ENCODE measurements at places on chromosomes 2 and 18.

- no peak for DNase-seq
Measured at GRCh38 chr2:69936906-69937305, 22.0 kb downstream of the MXD1 start.

DNA sequence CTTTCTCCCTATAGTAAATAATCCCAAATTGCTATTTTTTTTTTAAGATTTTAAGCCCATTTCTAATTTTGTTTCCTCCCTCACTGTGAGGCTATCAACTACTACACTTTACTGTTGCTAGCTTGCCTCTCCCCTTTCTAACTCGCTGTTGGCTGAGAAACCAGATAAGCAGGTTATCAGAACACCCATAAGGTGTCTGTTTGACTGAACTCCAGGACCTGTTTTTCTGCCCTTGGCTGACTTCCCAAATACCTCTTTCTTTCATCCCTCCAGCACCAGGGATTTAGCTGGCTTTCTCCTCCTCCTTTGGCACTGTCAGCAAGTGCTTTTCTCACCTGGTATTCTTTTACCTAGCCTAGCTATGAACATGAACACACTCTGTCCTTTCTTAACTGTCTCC, 11.1 kb downstream of the TRAK2 start:
- no peak for DNase-seq

DNA sequence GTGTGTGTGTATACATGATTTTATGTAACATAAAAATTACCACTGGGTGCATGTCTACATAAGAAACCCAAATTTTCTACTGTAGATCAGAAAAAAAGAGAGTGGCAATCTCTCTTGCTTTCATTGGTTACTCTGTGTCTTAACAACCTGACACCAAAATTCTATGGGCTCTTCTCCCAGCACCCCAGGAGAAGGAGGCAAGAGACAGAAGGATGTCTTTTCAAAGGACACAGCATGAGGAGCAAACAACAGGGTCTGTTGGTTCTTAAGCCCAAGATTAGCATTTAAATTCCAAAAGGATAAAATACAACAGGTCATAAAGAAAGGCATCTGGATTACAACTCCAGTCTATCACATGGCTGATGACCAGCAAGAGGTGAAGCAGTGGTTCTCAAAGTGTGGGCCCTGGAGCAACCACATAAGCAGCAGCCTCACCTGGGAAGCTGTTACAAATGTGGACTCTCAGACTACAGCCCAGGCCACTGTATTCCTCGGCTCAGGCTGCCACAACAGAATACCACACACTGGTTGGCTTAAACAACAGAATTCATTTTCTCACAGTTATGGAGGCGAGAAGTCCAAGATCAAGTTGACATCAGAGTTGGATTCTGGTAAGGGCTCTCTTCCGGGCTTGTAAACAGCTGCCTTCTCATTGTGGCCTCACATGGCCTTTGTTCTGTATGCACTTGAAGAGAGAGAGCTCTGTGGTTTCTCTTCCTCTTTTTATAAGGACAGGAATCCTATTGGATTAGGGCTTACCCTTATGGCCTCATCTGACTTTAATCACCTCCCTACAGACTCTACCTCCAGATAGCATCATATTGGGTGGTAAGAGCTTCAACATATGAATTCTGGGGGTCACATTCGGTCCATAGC, 79.8 kb upstream of the RNF152 start:
- DNase-seq = no peak

- no peak for DNase-seq
Measured at GRCh38 chr2:101371636-101372035, 15.7 kb downstream of the CREG2 start.

- peak; percentile 19 for DNase-seq
Measured at GRCh38 chr2:188916736-188917135, 57.4 kb upstream of the COL3A1 start.

GRCh38 chr2:62038975-62039771, 133.7 kb downstream of the COMMD1 start:
- peak; percentile 83 for DNase-seq

- DNase-seq = no peak
Measured at GRCh38 chr18:13688191-13689136, 37.9 kb downstream of the FAM210A start.

DNA sequence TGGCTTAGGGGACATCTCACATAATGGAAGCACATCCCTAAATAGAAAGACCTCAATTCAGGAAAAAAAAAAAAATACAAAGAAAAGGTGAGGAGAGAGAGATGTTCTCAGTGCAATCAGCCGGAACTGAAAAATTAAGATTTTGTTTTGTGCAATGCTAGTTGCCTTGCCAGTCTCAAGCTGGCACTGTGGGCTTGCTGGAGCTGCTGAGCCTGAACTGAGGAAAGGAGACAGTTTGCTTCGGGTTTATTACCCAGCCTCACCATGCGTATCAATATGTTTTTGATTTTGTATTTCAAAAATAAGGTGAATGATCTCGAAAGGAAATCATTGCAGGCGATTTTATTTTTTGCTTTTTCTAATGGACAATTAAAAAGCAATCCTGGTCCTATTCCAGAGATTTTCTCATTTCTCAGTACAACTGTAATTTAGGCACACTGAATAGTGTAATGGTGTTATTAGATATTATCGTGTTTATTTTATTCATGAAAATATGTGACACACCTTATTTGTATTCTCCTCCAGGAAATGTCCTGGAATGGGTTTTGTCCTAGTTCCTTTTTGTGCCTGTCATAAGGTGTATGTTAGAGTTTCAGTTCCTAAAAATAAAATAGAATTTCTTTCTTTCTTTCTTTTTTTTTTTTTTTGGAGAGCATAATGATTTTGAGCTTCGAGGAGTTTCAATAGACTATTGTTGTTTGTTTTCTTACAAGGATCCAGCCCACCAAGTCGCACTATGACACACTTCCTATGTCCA, 72.8 kb upstream of the ZEB2 start:
- no peak for DNase-seq

- no peak for DNase-seq
Measured at GRCh38 chr2:176743671-176744070, 468.9 kb upstream of the HNRNPA3 start.

DNA sequence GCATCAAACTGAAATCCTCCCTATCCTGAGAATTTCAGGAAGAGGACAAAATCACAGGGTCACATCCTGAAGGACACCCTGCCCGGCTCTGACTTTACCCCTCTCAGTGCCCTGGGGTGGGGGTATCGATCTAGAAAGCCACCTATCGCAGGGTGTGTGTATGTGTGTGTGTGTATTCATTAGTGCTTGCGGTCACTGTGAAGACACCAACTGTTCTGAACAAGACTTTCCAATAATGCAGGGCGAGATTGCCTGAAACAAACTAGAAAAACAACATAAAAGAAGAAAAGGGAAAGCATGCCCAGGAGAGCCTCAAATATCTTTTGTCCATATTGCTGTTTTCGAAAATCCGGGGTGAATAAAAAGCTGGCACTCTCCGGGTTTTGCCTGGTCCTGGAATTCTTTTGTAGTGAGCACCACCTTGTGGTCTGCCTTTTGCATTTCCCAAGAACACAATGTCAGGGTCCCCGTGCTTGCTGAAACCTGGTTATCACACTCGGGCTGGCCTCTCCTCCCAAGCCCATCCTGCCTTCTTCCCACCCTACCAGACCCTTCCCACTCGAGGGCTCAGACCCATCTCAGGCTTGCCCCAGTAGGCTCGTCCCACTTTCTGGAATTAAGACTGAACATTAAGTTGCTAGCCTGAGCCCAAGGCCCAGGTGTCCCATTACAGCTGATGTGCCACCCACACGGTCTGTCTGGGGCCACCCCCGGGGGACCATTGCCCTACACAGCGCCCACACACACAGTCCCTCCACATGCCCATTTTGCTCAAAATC, 25.0 kb upstream of the COPS8 start:
- DNase-seq = peak; percentile 86

DNA sequence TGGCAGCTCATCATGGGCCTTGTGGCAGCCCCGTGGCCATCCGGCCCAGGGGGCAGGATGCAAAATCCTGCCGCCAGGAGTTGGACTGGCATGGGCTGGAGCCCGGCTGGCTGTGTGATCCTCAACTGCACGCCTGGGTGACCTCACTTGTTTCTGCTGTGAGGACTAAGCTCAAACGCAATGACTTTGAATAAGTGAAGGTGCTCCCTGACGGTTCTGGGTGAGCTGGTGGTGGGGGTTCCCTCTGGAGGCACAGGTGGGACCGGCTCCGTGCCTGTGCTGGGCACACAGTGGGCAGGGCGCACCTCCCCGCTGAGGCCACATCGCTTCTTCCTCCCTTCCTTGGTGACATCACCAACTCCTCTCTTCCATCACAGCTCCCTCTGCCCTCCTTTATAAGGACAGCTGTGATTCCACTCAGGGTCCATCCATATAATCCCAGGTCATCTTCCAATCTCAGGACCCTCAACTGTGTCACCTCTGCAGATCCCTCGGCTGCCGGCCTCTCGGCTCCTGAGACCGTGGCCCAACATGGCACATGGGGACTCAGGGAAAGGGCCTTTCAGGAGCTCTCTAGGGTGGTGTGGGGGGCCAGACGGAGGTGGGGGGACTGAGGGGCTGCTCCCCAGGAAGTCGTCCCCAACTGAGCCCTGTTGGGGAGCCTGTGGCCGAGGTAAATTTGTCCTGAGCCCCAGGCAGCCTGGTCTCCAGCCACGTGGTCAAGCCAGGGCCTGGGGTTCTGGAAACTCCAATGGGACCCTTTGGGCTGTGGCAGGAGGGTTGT, 75.5 kb upstream of the ODC1 start:
- DNase-seq = no peak

GRCh38 chr2:85768713-85769112, 14.9 kb downstream of the ATOH8 start:
- DNase-seq = peak; percentile 62

- DNase-seq = peak; percentile 46
Measured at GRCh38 chr2:12694990-12695774, 21.6 kb upstream of the TRIB2 start.

- no peak for DNase-seq
Measured at GRCh38 chr2:237149425-237149824, 63.7 kb downstream of the COPS8 start.

DNA sequence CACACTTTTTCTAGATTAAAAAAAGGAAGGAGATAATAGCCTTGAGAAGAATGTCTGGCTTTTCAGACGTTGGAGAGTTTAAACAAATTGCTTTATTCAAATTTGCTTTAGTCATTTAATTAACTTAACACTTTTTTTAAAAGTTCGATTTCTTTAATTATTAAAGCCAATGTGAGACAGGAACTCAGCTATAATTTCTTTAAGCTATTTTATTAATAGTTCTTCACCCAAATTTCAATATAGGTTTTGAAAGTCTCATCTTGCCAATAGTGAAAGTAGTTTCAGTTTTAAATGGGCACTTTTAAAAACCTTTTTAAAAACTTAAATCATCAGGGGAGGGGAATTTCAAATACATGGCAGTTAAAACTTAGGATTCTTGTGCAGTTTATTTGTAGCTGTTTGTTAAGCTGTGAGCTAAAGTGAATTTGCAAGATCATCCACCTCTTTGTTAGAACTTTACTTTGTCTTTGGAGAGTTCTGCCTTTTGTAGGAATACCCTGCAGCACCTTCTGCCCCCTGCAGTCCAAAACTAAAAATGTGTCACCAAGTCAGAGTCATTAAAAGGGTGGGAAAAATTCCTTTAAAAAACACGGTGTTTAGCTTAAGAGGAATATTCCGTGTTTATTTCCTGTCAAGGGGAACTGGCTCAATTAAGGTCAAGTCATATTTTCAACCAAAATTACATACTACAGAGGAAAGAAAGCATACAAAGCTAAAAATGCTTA, 4.6 kb downstream of the TGIF1 start:
- peak; percentile 82 for DNase-seq

Measured in choroid plexus epithelial cell (primary cell).